Umbilical cord (tissue), 2 donors: ENCODE measurements at places on chromosomes 13 and 19.
A peak's percentile ranks its signal among the peaks of the same experiment; 100 is the strongest.

GRCh38 chr19:1422360-1422759 is 15.0 kb downstream of the DAZAP1 start:
- no peak for DNase-seq

GRCh38 chr19:2380567-2380966 is 20.5 kb downstream of the TMPRSS9 start:
- no peak for DNase-seq

- DNase-seq = no peak
Observed at GRCh38 chr13:56697011-56697410, 443.7 kb upstream of the PRR20A start.

GRCh38 chr19:41957838-41958366 is 1.2 kb downstream of the RABAC1 start:
- DNase-seq = peak; percentile 79

GRCh38 chr19:1511318-1512317 is 1.2 kb downstream of the ADAMTSL5 start:
- no peak for DNase-seq

GRCh38 chr13:34401696-34402095 is 540.4 kb upstream of the NBEA start:
- no peak for DNase-seq

DNA sequence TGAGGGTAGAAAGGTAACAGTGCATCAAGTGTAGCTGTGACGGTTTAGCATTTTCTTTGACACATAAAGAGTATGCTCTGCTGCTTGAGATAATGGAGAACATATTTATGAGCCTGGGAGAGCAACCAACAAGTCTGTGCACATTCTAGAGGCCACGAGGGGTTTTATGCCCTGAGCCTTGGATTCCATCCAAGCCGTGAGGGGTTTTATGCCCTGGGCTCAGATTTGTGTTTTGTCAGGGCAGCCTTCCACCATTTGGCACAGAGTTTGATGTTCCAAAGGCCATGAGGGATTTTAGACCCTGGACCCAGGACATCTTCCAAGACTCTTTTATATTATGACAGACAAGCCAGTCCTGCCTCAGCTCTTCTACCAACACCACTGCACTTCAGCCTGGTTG is 106.4 kb downstream of the ZNF486 start:
- DNase-seq = no peak

DNA sequence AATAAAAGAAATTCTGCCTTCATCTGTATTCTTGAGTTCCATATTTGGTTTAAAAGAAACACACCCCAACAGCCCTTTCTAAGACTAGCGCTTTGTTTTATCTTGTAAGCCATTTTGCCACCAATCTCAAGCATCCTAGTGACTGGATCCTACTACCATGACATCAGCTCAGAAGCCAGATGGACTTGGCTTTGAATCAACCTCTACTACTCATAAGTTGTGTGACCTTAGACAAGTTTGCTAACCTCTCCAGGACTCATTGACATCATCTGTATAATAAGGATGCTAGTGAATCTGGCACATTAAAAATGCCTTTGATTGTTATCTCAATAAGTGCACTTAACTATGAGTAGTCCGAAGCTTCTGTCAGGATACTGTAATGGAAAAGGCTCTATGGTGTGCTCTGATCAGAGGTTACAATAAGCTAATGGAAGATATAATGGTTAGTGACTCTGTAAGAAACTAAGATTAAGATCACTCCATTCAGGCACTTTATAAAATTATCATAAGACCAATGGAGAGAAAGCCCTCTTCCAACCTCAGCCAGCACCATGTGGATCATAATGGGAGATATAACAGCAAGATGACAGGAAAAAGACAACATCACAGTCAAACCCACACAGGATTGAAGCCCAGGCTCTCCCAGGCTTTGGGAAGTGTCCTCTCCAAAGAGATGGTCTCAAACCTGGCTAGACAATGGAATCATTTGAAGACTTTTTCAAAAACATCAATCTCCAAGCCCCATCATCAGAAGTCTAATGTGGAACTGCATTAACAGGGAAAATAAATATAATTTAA is 180.6 kb upstream of the MIR17HG start:
- DNase-seq = no peak

DNA sequence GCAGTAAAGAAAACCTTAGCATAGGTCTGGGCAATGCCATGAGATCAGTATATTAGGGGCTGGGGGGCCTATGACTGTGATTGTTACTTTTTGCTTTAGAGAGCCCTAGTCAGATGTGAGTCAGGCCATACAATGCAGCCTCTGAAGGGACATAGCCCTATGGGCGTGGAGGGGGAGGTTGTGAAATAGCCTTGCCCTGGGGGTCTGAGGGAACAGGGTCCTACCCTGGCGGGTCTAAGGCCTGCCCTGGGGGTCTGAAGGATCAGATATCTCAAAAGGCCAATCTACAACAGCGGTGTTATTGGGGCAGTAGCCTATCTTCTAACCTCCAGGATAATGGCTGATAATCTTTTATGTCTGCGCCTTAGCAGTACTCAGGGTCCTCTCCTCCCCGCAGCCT is 13.8 kb upstream of the SLC1A5 start:
- no peak for DNase-seq

DNA sequence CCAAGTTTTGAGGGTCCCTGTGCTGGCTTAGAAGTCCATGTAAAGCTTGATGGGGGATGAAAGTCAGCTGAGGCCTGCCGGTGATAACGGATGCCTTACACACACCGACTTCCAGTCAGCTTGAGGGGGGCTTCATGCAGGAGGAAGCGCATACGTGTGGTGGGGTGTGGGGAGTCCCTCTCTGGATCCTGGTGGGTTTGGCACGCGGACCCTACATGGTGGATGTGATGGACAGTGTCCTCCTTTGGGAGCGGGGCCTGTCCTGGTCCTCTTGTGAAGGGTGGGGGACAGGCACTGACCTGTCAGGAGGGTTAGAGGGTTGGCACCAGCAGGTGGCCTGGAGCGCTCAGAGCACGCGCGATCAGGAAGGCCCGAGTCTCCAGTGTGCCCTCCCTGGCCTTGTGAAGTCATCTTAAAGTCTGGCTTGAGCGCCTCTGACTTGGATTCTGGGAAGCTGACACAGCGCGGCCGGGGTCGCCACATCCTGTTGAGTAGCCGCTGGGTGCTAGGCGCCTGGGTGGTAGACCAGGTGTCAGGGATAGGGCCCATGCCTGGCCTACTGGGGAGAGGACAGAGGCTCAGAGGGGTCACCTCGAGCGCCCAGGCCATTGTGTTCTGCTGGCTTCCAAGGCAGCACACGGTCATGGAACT is 2.9 kb downstream of the DAZAP1 start:
- DNase-seq = no peak
